Right hindlimb (tissue), 1 donor: ENCODE measurements at places on chromosomes 5 and 9.

DNA sequence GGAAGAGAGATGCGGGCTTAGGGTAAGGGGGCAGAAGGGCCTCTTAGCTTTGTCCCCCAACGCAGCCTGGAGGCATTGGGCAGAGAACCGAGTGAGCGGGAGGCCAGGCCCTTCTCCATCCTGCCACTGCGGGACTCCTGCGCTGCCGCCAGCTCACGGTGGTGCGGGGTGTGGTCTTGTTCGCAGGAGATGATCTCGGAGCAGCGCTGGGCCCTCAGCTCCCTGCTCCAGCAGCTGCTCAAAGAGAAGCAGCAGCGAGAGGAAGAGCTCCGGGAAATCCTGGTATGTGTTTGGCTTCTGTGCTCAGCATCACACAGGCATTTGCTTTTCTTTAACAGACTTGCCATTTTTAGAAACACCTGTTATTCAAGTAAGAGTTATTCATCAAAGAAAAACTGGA lies 41.3 kb downstream of the LRSAM1 start:
- no peak for DNase-seq

DNA sequence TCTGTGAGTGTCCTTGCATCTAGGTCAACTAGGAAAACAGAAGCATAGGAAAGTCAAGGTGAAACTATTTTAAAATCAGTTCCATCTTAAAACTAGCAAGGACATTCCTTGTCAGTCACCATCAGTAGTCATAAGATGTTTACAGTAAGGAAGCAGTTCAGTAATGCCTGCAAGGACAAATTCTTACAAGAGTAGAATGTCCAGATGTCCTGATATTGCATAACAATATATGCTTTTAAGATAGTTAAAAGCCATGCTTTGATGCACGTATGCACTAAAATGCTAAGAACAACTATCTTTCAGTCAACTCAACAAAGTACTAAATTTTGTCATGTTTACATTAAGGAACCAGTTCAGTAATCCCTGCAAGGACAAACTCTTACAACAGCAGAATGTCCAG lies 11.3 kb upstream of the SVEP1 start:
- DNase-seq, result no peak

DNA sequence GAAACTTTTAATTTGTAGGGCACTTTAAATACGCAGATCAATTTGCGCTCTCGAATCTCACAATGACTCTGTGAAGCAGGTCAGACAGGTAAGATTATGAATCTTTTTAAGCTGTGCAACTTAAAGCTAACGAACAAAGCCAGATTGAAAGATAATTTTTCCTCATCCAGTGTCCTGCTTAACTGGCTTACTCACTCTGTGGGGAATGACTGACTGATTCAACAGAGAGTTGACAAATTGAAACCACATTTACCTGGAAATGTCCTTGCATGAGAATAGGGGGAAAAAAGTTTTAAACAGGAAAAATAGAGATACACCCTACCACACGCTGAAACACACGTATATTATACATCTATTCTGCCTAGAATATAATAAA lies 187.9 kb downstream of the MAN2A1 start:
- DNase-seq, result no peak

GRCh38 chr5:74833537-74834266 lies 32.5 kb downstream of the FAM169A start:
- no peak for DNase-seq

- no peak for DNase-seq
Measured at GRCh38 chr5:88686726-88687125, 196.3 kb downstream of the MEF2C start.

- DNase-seq, result no peak
Measured at GRCh38 chr5:82178378-82178777, 99.8 kb downstream of the RPS23 start.

DNA sequence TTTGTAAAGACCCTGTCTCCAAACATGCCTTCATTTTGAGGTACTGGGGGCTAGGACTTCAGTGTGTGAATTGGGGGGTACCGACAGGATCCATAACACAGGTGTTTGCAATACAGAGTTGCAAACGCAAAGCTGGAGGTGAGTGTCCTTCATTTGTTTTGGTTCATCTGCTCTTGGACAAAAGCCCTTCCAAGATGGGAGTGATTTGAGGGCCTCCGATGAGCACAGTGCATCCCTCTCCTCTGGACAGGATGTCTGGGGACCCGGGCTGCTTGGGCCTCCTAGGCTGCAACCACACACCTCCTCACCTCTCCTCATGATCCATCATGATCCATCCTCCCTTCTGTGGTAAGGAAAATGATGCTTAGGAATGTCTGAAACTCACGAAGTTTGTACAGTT lies 23.8 kb downstream of the FGD3 start:
- DNase-seq, result no peak

DNA sequence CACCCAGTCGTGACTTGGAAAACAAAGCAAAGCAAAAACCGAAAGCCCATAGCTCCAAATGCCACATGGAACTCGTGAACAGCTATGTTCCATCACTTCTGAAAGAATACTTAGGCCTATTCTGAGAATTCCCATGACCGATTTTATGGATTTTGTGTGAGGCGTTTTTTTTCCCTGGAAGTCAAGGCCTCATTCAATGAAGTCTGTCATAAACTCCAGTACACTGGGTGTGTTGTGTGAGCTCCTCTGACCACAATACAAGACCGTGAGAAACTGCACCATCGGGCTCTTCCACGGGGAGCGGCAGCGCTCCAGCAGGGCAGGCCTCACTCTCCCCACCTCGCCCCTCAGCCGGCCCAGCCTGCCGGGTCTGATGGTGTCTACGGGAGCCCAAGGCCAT lies 209.5 kb downstream of the FANCC start:
- peak; percentile 67 for DNase-seq
